ENCODE measurements at places on chromosomes 7 and 10.

- DNase-seq, result no peak
These were observed 21.2 kb downstream of the PFKFB3 start for GRCh38 chr10:6223981-6224380.

- no peak for DNase-seq
These were observed 208.4 kb downstream of the ACTR3B start for GRCh38 chr7:152967958-152968357.

DNA sequence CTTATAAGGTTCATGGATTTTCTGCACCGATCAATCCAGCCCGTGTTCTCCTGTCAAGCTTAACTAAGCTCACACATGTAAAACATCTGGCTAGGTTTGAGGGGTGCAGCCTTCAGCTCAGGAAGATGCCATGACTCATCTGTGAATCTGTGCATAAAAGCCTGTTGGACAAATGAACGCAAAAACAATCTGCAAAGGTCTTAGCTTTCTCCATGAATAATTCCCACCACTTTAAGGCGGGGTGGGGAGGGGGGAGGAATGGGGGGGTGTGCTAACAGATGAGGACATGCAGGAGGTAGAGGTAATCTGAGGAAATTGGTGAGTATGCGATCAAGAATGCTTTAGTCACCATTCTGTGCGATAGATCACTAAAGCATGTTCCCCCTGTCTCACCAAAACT lies 4.8 kb downstream of the DOCK4 start:
- peak; percentile 78 for DNase-seq

DNA sequence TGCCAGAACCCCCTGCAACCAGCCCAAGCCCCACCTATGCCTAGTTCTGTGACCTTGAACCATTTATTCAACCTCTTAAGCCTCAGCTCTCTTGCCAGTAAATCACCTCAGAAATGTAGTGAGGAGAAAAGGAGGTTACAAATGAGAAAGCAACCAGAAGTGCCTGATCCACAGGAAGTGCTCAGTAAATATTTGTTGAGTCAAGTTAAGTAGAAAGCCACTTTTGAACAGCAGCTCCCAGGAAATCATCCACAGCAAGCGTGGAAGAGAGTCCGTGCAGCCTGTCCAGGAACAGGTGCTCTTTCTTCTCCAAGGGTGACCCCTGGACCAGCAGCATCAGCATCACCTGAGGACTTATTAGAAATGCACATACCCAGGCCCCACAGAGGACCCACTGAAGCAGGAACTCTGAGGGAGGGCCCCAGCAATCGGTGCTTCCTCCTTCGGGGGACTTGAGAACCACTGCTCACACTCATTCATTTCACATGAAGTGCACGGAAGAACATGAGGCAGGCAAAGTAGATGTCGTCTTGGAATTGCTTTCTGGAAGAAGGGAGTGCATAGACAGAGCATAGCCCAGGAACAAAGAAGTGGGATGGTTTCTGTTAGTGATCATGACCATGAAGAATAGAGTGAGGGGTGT lies 6.3 kb upstream of the C10orf71 start:
- no peak for DNase-seq

- no peak for DNase-seq
These were observed 2.1 kb downstream of the NFE2L3 start for GRCh38 chr7:26153823-26154783.

DNA sequence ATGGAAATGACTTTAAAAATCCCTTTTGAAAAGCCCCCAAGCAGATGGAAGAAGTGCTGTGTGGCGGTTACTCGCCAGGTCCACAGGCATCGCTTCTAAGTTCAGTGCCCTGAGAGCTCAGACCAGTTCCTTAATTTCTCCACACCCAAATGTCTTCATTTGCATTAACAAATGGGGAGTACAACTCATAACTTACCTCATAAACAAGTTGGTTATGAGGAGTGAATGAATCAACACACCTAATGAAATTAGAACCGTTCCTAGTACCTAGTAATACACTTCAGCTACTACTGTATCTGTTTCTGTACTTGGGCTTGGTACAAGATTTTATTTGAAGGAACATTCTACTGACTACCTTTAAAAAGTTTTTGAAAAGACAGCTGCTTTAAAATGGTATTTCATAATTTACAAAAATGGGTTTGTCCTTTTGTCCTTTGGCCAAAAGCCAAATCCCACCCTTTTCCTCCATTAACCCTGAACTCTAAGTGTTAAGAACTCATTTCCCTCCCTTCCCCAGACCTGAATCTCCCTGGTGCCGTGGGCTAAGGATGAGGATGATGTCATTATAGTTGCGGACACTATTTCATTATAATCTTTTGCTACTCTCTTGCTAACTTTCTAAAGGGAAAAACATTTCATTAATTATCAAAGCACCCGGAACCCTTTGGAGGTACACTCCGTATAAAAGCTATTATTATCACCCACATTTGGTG lies 221.5 kb upstream of the CELF2 start:
- no peak for DNase-seq

GRCh38 chr7:149009527-149009926 lies 18.8 kb downstream of the PDIA4 start:
- no peak for DNase-seq

DNA sequence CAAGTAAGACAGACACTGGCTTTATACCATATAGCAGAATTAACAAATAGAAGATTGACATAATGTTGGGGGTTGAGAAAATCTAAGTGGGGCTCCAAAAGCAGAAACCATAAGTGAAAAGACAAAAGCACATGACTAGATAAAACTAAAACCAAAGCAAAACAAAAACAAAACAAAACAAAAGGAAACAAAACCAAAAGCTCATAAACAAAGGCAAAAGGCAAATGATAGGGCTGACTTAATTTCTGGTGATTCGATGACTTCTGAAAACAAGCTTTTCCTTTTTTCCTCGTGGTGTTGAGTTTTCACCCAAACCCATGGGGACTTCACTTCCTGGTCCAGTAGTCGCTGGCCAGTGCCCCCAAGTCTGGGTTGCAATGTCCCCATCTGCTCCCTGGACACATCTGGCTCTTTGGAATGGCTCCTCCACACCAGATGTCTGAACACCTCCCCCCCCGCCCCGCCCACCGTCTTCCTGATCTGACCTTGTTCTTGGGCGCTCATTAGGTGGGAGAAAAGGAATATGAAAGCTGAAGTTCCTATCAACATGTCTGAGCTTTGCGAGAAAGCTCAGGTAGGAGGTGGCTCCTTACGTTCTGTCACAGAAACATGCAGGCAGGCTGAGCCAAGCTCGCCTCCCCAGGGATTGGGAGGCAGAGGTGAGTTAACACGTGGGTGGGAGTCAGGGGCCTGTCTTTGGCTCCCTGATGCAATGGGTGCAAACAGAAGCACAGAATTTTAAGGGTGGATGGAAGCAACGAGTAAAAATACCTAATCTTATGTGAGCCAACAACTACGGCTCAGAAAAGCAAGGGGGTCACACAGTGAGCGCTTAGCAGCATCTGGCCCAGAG lies 121.0 kb downstream of the NEURL1 start:
- DNase-seq, result no peak

DNA sequence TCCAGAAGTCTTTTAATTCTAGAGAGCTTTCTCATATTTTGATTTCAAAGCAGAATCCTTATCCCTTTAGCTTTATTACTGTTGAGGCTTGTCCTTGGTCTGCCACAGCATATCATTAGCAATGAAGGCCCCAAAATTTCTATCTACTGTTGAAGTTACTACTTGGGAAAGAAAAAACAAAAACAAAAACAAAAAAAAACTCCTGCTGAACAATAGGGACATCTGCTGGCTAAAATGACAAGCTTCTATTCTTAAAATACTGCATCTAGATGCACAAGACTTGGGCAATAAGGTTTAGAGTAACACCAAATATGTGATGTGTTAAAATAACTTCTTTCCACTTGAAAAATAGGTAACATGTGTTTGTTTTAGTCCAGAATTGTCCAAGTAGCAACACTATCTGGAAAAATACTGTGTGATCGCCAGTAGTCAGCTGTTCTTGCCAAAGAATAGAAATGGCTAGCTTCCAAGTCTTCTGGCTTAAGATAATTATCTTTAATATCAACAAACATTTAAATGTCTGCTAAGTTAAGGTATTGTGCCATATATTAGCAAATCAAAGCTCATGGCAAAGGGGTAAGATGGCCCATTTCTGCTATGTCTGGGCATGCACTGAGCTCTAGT lies 3.8 kb upstream of the DMTF1 start:
- DNase-seq, result no peak

DNA sequence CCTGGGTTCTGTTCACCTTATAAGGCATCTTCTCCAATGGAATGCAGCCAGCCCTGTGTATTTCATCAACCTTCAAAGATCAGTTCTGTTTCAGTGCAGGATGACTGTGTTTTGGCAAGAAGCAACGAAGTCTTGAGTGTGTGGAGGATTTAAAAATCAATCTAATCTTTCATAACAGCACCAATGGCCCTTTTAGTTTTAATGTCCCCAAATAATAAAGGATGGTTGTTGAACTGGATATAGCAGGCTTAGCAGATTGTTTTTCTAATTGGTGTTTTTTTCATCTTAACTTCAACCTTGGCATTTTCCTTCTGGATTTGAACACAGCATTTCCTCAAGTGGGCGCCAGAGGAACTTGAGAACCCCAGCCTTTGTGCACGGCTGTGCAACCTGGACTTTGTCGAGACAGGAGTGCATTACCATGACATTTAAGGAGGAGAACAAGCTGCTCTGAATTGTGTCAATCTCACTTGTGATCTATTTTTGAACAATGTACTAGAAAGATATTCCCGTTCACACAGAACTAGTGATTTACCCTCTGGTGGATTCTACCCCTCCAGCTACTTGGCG lies 313.3 kb upstream of the AKR1E2 start:
- DNase-seq, result peak; percentile 84

GRCh38 chr10:78436222-78436573 lies 402.5 kb downstream of the RPS24 start:
- no peak for DNase-seq

GRCh38 chr10:86366902-86367151 lies 232 bp upstream of the GRID1 start:
- no peak for DNase-seq

- DNase-seq, result no peak
These were observed 65.7 kb downstream of the BICC1 start for GRCh38 chr10:58578366-58578765.

DNA sequence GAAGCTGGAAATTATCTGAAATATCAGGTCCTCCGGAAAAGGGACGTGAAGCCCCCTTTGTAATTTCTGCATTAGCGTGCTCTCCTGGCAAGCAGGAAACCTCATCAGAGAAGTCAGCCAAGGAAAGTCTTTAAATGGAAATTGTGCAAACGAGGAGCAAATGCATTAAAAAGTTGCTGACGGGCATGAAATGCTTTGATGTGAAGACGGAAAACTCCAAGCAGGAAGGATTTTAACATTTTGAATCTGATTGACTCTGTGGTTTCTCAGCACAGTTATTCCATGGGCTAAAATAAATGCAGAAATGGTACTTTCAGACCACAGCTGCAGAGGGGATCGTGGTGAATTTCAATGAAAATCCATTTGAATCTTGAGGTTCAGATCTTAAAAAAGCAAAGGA lies 167.8 kb downstream of the AHR start:
- DNase-seq, result no peak

DNA sequence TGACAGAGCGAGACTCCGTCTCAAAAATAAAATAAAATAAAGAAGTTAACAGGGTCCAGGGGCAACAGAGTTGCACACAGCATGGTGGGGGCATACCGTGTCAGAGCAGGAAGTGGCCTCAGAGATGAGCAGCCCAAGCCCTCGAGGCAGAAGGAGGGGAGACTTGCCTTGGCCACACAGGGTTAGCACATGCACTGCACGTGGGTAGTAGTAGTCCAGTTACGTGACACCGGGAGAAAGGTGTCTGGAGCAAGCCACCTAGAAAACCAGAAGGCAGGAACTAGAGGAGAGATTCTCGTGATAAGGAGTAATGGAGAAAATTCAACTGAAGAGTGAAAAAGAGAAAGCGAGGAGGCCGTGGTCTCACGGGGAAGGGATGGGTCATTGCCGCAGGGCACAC lies 9.8 kb upstream of the DENND2A start:
- DNase-seq, result no peak

DNA sequence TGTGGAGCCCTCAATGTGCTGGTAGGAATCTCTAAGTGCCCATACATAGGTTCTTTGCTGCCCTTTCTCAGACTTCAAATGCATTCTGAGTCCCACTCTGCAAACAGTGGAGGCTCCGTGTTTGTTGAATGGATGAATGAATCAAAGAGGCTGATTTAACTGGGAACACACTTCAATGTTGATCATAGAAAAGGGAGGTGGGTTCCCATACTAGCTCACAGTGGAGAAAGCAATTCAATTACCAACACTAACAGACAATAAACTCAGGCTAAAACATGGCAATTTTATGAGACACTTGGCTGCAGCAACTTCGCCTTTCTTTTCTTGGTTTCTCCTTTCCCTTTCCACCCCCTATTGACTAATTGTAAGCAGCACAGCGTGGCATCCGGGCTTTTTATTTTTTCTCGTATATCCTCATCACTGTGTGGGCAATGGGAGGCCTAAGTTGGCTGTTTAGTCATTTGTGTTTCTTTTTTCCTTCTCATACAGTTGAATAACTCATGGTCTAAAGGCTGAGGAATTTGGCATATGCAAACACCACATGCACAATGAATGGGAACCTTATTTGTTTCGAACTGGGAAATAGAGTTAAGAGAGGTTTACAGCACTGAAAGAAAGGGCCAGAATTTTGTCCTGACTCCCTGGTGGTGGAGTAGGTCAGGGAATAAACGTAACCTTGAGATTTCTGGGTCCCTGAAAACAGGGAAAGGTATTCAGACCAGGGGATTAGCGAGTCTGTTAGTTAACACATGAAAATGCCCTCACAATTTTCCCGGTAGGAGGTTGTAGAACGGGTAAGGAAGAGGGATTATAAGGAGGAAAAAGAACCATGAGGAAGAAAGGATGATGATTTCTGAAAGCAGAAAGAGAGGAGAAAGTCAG lies 858.5 kb downstream of the KCNMA1 start:
- DNase-seq, result peak; percentile 15

DNA sequence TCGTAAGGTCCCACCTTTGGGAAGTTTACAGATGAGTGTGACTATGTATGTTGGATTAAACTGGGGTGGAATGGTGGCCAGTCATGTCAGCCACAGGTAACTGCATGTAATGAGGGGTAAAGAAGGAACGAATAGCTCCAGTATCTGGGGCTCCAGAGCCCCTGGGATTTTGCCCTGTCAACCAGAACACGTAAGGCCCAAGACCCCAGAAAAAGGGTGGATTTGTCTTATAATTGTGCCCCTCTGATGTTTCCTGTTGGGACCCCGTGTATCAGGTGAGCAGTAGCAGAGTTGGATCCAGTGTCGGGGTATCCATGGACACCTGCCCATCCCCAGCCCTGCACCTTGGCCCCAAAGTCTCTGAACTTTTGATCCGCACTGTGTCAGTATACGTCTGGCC lies 76.9 kb downstream of the ADARB2 start:
- DNase-seq, result no peak

GRCh38 chr7:131533151-131533559 lies 23.3 kb downstream of the PODXL start:
- DNase-seq, result no peak

DNA sequence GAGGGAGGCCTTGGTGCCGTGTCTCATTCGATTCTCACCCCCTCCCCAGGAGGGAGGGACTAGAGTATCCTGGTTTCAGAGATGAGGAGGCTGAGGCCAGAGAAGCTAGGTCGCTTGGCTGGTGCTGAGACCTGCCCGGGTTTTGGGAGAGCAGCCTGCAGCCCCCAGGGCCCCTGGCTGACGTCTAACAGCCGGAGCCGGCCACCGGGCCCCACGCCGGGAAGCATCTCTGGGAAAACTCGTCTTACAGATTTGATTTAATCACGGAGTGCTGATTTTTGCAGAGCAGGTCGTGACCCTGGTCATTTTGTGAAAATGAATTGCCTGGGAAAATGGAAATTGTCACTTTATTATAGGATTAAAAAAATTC lies 97.5 kb downstream of the MICALL2 start:
- DNase-seq, result no peak
